ENCODE measurements at places on chromosomes 1 and 21.

DNA sequence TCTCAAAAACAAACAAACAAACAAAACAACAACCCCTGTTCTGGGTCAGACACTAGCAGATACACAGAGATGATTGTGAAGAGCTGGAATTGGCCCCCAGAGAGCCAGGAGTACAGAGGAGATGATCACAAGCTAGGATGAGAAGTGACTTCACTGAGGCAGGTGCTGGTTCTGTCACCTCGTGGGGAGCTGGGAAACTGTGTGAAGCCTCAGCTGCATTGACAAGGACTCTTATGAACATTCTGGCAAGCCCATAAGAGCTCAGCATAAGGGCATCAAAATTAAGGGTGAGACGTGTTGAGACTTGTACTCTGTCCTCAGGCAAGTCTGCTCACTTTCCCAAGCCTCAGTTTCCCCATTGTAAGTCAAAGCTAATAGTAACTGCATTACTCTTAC lies 14.7 kb upstream of the PTP4A2 start:
- no peak for DNase-seq

- no peak for DNase-seq
These were observed 20.8 kb downstream of the LRRC52 start for GRCh38 chr1:165564561-165564960.

- DNase-seq = no peak
These were observed 320.8 kb upstream of the ST6GALNAC5 start for GRCh38 chr1:76546354-76546933.

- no peak for DNase-seq
These were observed 884 bp downstream of the PHACTR4 start for GRCh38 chr1:28370239-28371009.

DNA sequence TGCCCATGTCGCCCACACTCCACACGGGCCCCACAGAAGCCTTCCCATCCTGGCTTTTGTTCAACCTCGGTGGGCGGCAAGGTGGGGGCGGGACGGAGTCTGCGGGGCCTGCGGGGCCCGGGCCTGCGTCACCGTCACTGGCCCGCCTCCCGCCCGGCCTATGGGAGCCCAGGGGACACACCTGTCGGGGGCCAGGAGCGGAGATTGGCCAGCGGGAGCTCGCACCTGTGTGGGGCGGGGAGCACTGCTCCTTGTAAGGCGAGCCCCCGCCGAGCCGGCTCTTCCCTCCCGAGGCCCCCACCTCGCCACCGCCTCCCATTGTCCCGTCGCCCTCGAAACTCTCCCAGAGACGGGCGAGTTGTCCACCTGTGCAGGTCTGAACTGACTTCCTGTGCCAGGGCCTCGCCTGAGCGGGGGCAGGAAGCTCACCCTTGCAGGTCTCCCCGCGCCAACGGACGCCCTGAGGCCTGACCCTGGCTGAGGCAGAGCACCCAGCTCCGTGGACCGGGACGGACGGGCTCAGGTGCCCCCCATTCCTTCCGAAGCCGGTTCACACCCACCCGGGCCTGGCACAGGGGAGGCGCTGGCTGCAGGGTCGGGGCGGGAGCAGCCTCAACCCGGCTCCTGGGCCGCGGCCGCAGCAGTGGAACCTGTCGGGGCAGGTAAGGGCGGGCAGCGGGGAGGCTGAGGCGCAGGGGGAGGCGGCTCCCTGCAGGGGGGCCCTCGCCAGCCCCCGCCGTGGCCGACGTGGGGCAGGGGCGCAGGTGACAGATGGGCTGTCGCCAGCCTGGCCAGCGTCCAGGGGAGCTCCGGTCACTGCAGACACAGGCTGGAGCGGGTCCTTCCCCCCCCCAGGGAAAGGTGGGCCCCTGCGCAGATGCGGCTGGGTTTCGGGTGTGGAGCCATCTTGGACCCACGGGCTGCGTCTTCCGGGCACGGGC lies 10.8 kb upstream of the TTLL10 start:
- DNase-seq = peak; percentile 38

- no peak for DNase-seq
These were observed 749 bp downstream of the SDCCAG8 start for GRCh38 chr1:243256590-243256989.

GRCh38 chr1:40701684-40702083 lies 10.2 kb downstream of the NFYC start:
- DNase-seq = no peak

- no peak for DNase-seq
These were observed 4.5 kb downstream of the MAP7D1 start for GRCh38 chr1:36160388-36160948.

GRCh38 chr1:41758904-41759548 lies 159.7 kb downstream of the HIVEP3 start:
- no peak for DNase-seq

DNA sequence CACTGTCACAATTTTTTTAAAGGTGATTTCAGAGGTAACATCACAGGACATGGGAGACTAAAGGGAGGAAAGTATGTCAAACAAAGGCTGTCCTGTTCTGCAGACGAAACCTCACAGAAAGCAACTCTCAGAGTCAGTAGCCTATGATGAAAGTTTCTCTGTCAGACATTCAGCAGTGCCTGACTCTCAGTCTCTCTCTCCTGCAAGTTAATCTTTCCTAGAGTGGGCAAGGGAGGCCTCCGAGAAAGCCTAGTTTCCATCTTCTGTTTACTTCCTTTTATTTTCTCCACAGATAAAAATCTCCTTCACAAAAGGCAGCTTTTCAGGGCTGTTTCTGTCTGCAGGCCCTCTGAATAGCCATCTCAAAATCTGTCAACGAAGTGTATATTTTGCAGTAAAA lies 24.9 kb upstream of the FMO2 start:
- DNase-seq = no peak

GRCh38 chr21:14646893-14647292 lies 100.8 kb upstream of the SAMSN1 start:
- no peak for DNase-seq

GRCh38 chr1:217562229-217562878 lies 68.5 kb downstream of the GPATCH2 start:
- no peak for DNase-seq

DNA sequence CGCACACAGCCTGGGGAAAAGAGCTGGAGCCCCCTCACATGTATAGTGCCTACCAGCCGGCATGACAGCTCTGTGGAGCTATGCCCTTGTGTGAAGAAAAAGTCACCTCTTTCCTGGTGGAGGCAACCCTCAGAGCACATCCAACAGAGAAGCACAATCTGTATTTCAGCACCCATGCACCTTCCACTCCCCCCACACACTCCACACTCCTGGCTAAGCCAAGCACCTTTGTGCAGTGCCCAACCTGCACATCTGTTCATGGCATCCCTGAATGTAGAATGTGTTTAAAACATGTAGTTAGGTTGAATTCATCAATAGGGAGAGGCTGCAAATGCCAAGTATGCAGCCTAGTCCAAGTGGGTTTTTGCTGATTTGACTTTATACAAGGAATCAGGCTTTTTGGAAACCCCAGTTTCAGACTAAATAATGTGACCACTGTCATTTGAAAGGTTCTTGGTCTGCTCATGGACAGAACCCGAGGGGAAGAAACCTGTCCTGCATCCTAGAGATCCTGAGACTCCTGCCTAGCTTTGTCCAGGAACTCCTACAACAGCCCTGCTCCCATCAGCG lies 197.1 kb downstream of the TOMM20 start:
- no peak for DNase-seq

- DNase-seq = no peak
These were observed 213.8 kb downstream of the SIPA1L2 start for GRCh38 chr1:232416026-232416568.

GRCh38 chr1:210582205-210582970 lies 253.7 kb downstream of the HHAT start:
- no peak for DNase-seq

DNA sequence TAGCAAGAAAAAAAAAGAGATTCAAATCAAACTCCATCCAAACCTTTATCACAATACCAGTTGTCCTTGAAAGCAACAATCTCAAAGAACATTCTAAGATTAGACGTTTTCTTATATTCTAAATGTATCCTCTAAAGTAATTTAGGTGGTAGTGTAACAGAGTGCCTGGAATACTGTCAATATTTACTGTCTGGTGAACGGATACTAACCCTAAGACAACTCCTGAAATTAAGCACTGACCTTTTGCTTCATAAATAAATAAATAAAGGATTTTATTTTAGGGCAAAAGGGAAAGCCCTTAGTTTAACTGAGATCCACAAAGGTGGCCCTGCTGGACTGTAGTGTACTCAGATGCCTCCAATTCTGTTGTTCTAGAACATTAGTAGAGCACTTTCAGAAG lies 9.9 kb upstream of the USH2A start:
- no peak for DNase-seq

DNA sequence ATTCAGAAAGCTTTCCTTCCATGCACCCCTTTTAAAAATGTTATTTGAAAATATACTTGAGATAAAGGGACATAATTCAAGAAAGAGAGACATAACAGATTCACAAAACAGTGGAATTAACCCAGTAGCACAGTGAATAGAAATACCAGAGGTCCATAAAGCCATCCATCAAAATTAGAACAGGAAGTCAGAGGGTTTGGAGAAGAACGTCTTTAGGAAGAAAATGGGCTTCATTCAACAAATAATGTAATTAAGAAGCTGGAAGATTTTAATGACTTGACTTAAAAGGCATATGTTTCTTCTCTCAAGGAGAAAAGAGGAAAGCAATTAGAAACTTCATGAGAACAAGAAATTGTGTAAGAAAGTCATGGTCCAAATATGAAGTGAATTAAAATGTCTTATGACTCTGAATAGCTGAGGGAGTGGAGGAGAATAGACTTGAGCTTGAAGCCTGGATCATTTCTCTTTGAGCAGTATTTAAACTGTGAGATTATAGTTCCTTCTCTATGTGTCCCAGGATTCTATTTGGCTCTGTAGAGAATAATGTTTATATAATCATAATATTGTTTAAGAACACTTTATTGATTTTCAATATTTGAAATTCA lies 7.9 kb upstream of the HCRTR1 start:
- DNase-seq = no peak

DNA sequence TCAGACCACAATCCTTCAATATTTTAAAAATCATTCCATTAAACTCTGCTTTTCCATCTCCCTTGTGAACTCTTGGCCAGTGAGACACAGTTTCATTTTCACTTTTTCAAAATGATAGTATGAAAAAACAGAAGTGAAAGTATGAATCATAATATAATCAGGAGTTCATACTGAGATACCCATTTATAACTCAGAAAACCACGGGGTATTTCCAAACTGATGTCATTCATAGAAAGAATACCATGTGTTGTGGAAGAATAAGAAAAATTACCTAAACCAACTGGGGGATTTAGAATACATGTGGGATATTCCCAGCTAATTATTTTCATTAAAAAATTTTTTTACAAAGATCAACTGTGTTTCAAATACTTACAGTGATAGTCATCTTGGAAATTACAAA lies 149.9 kb downstream of the MRPL39 start:
- no peak for DNase-seq

GRCh38 chr1:206922524-206922923 lies 783 bp upstream of the FCMR start:
- no peak for DNase-seq

- DNase-seq = no peak
These were observed 42.7 kb downstream of the TBX15 start for GRCh38 chr1:118945489-118945888.

DNA sequence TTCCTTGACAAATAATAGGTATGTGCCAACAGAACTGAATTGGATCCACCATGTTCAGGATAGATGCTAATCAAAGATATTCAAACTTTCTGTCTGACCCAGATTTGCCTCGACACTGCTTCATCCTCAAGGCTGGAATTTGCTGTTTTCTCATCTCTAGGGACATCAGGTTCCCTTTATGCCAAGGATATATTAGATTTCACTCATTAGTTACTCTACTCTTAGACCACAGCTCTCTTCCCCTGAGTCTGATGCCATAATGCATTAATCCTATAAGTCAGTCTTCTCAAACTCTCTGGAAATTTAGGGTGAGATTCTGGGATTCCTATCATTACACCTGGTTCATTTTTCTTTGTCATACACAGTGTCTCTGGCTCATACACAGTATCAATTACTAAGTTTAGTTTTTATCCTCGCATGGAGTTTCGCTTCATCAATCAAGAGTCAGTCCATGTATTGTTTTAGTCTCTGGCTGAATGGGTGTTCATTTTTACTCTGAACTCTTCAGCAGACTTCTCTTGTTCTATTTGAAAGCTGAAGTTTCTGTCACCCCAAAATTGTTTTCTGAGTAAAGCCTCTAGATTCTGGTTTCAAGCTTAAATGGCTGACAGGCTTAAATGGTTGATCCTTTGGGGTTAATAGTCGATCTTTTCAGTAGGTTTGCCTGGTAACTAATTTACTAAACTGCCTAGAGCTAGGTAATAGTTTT lies 9.3 kb upstream of the DCAF6 start:
- DNase-seq = no peak

GRCh38 chr1:199335496-199335895 lies 692.0 kb upstream of the NR5A2 start:
- no peak for DNase-seq

- DNase-seq = no peak
These were observed 84.3 kb downstream of the PLPPR4 start for GRCh38 chr1:99348397-99349132.

GRCh38 chr1:183125279-183125999 lies 60.6 kb upstream of the LAMC2 start:
- DNase-seq = peak; percentile 48

- no peak for DNase-seq
These were observed 69.0 kb downstream of the GADD45A start for GRCh38 chr1:67753776-67754525.

DNA sequence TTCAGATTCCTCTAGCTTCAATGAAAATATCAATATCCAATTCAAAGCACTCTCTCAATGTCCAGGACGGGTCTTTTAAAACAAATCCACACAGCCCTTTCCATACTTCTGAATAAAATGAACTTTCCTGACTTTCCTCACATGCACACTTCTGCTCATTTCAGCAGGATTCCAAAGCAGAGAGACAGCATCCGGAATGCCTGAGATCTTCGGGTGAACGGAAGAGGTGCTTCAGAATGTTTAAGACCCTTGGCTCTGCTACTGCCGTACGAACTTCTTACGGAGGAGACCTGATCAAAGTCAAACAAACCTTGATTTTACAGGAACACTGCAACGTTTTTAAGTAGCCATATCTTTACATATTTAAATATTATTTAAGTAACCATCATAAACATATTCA lies 245.7 kb downstream of the PTBP2 start:
- DNase-seq = no peak

DNA sequence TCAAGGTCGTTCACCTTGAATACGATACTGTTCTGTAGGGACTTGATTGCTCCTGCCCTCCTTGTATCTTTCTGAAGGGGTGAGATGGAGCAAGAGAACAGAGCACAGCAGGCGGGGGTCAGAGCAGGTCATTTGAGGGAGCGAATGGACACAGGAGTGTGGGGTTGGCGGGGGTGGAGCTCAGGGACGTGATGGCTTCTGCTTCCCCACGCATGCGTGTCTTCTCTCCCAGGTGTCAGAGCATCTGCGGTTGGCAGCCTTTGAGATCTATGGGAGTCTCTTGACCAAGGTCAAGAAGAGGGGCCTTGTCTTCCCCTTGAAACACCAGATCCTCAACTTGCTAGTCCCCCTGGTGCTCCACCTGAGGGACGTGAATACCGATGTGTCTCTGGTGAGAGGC lies 63.9 kb downstream of the INAVA start:
- DNase-seq = no peak

Data from left lung (tissue), 14 donors.